Dermis microvascular lymphatic vessel endothelial cell (primary cell): ENCODE measurements at places on chromosomes 4 and X. TPM values are rescaled to one million over a fixed set of nuclear protein-coding genes. Genes with fewer than 3 reads are reported as not detected.

Gene ARHGAP36
- not detected in 2 replicates for total RNA-seq

DNA sequence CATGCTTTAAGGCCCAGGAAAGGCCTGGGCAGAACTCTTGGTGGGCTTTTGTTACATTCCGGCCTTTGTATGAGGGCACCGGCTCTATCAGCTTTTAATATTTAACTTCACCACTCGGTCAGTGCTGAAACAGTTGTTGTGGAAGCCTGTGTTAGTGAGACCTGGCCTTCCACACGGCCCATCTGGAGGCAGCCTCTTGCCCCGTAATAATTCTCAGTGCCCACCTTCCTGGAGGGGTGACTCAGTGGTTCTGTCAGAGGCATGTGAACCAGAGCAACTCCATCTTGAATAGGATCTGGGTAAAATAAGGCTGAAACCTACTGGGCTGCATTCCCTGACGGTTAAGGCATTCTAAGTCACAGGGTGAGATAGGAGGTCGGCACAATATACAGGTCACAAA, 162.0 kb upstream of the STS start:
- DNase-seq, result no peak

- peak; percentile 50 for DNase-seq
These were observed 25.9 kb downstream of the SMIM31 start for GRCh38 chr4:164779811-164780216.

- DNase-seq, result peak; percentile 27
These were observed 167.5 kb downstream of the CDS1 start for GRCh38 chr4:84750260-84750959.

DNA sequence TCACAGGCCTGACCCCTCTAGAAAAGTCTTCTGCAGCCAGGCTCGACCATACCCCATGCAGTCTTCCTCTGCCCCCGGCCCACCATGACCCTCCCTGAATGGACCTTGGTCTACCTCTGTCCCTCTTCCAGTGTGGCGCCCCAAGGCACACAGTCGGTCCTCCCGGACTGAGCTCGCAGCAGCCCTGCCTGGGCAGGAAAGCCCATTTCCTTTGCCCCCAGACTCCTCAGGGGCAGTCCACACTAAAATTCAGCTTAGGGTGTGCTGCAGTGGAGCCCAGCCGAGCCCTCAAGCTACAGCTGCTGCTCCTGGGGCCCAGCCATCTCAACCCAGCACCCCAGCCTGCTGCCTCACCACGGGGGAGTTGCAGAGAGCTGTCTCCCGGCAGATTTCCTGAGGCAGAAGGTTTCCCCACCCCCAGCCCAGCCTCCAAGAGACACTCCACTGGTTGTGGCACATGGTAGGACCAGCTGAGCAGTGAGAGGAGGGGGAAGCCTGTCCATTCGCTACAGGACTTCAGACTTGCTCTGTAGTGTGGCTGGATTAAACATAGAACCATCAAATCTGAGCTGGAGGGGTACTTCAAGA, 37.5 kb upstream of the IQSEC2 start:
- DNase-seq, result no peak
